ENCODE measurements at places on chromosomes 16 and 17.

DNA sequence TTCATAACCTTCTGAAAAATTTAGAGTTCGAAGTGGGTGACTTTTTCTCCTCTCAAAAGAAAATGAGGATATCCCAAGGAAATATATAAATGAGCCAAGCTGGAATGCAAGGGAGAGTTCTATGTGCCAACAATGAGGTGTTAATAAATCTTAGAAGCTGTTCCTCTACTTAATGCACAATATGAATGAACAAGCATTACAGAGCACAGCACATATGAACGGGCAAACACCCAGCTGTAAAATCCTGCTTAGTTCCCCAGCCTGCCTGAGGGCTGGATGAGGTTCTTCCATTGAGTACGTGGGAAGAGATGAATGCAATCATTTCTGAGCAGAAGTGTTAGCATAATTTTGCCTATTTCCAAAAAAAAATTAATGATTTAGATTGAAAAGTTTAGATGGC, 58.1 kb downstream of the WDR59 start:
- no peak for DNase-seq
- no peaks in the 10 kb centered on the region for H3K27me3 ChIP-seq
- no peaks in the 10 kb centered on the region for H3K4me1 ChIP-seq
- no peak overlapping the region for H3K4me3 ChIP-seq
- no peak overlapping the region for H3K27ac ChIP-seq

DNA sequence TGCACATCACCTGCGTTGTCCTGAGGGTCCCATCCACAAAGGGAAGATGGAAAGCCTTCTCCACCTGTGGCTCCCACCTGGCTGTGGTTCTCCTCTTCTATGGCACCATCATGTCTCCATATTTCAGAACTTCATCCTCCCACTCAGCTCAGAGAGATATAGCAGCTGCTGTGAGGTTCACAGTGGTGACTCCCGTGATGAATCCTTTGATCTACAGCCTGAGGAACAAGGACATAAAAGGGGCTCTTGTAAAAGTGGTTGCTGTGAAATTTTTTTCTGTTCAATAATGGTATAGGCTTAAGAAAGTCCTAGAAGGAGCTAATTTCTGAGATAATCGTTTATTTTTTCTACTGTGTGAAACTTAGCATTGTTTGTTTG, 18.7 kb downstream of the ZNF200 start:
- peak overlapping the region; percentile 97 for H3K27ac ChIP-seq
- H3K4me3 ChIP-seq: no peak overlapping the region
- no peak for DNase-seq
- peaks cover 46% of the 10 kb centered on the region for H3K36me3 ChIP-seq
- H3K27me3 ChIP-seq: no peaks in the 10 kb centered on the region

GRCh38 chr17:1555651-1556471, 6.7 kb downstream of the PITPNA start:
- DNase-seq: no peak
- H3K4me1 ChIP-seq: peaks cover 17% of the 10 kb centered on the region
- no peak overlapping the region for H3K27ac ChIP-seq
- H3K4me3 ChIP-seq: no peak overlapping the region
- no peaks in the 10 kb centered on the region for H3K27me3 ChIP-seq

- no peaks in the 10 kb centered on the region for H3K4me1 ChIP-seq
- H3K36me3 ChIP-seq: no peaks in the 10 kb centered on the region
- H3K27me3 ChIP-seq: no peaks in the 10 kb centered on the region
- DNase-seq: no peak
- H3K4me3 ChIP-seq: no peak overlapping the region
These were observed 241.4 kb upstream of the DYNLRB2 start for GRCh38 chr16:80299416-80299815.

DNA sequence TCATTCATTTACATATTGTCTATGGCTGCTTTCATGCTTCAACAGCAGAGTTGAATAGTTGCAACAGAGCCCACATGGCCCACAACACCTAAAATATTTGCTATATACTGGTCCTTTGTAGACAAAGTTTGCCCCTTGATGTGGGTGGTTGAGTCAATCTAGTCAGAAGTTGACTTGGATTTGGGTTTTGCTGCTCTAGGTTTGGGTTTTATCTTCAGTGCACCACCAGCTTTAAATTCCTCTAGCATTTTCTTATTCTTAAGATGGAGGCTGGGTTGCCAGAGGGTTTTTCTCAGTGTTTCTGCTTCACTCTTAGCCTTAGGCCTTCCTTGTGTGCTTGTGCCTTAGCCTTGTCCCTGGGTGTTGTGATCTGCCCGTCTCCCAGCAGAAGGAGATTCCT, 51.0 kb downstream of the CCDC182 start:
- no peak overlapping the region for H3K4me3 ChIP-seq
- H3K27me3 ChIP-seq: no peaks in the 10 kb centered on the region
- H3K4me1 ChIP-seq: peaks cover 18% of the 10 kb centered on the region
- peaks cover 14% of the 10 kb centered on the region for H3K36me3 ChIP-seq

GRCh38 chr16:23181506-23181905, 1.0 kb upstream of the SCNN1G start:
- H3K4me3 ChIP-seq: no peak overlapping the region
- H3K27me3 ChIP-seq: peaks cover 31% of the 10 kb centered on the region
- no peak for DNase-seq
- H3K36me3 ChIP-seq: no peaks in the 10 kb centered on the region
- peaks cover 9% of the 10 kb centered on the region for H3K4me1 ChIP-seq

GRCh38 chr17:63956296-63956920, 16.3 kb downstream of the SCN4A start:
- no peak overlapping the region for H3K27ac ChIP-seq
- no peak overlapping the region for H3K4me3 ChIP-seq
- DNase-seq: no peak
- H3K4me1 ChIP-seq: peaks cover 22% of the 10 kb centered on the region

DNA sequence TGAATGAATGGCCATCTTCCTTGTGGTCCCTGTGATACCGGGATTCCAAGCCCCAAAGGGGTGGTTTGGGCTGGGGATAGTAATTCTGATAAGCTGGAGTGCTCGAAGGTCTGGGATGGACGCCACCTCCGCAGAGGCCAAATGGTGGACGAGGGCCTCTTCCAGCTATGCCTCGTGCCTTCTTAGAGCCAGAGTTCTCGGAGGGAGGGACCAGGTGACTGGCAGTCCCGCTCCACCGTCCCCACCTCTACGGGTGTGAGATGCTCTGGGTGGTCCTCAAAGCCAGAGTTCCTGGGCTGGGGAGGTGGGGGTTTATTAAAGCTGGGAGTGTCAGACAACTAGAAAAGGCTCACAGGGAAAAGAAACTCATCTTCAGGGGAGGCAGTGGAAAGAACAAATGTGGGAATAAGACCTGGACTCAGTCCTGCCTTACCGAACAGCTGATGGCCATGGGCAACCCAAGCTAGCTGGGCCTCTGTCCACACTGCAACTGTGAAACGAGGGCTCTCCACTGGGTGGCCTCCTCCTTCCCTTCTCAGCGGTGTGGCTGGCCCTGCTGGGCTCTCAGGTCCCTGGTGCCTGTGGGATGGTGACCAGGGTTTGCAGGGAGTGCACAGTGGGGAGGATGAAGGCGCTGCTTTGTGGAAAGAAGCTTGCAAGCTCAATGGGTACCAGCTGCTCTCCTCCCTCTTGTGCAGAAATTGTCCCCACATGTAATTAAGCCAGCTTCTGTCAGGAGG, 75.2 kb downstream of the N4BP1 start:
- peaks cover 14% of the 10 kb centered on the region for H3K36me3 ChIP-seq
- DNase-seq: no peak
- peaks cover 37% of the 10 kb centered on the region for H3K4me1 ChIP-seq
- H3K27ac ChIP-seq: no peak overlapping the region
- H3K4me3 ChIP-seq: no peak overlapping the region

- no peaks in the 10 kb centered on the region for H3K27me3 ChIP-seq
- peaks cover 28% of the 10 kb centered on the region for H3K36me3 ChIP-seq
- H3K4me1 ChIP-seq: peaks cover 25% of the 10 kb centered on the region
- DNase-seq: no peak
- no peak overlapping the region for H3K4me3 ChIP-seq
- no peak overlapping the region for H3K27ac ChIP-seq
These were observed 3.6 kb downstream of the SH2B1 start for GRCh38 chr16:28867241-28867640.

GRCh38 chr17:61440697-61441096, 11.5 kb upstream of the TBX4 start:
- H3K36me3 ChIP-seq: peaks cover 2% of the 10 kb centered on the region
- no peak overlapping the region for H3K4me3 ChIP-seq
- peaks cover 3% of the 10 kb centered on the region for H3K4me1 ChIP-seq
- DNase-seq: no peak
- no peak overlapping the region for H3K27ac ChIP-seq
- H3K27me3 ChIP-seq: peaks cover 34% of the 10 kb centered on the region

- H3K4me3 ChIP-seq: no peak overlapping the region
- no peaks in the 10 kb centered on the region for H3K27me3 ChIP-seq
- no peak overlapping the region for H3K27ac ChIP-seq
- no peaks in the 10 kb centered on the region for H3K4me1 ChIP-seq
These were observed 27.6 kb downstream of the PRKAR1A start for GRCh38 chr17:68539548-68540467.

- no peak overlapping the region for H3K27ac ChIP-seq
- no peak overlapping the region for H3K4me3 ChIP-seq
- DNase-seq: no peak
- peaks cover 45% of the 10 kb centered on the region for H3K27me3 ChIP-seq
- H3K36me3 ChIP-seq: no peaks in the 10 kb centered on the region
- peaks cover 42% of the 10 kb centered on the region for H3K4me1 ChIP-seq
These were observed 13.3 kb downstream of the HOXB1 start for GRCh38 chr17:48517478-48517877.

GRCh38 chr17:22221344-22221743, 529.0 kb downstream of the KCNJ18 start:
- no peaks in the 10 kb centered on the region for H3K4me1 ChIP-seq
- no peaks in the 10 kb centered on the region for H3K27me3 ChIP-seq
- no peaks in the 10 kb centered on the region for H3K36me3 ChIP-seq
- DNase-seq: no peak

DNA sequence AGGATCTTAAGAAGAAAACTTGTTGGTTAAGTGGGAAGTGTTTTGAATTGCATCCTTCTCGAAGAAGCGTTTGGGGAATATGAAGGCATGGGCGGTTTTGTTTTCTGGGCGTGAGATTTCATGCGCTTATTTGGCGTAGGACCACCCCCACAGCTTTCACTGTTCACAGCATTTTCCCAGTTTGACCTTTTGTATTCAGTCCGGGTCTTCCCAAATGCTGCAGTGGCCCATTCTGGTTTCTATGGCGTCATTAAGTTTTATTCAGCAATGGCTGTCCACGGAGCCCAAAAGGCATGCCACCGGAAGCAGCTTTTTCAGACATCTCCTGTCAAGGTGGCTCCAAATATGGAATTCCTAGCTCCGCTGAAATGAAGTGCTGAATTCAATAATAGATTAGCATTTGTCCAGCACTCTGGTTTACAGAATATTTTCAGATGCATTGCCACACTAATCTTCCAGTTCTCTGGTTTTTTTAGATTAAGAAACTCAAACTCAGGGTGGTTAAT, 90.6 kb upstream of the FBXO47 start:
- H3K4me3 ChIP-seq: peak overlapping the region; percentile 78
- H3K36me3 ChIP-seq: peaks cover 4% of the 10 kb centered on the region
- H3K4me1 ChIP-seq: peaks cover 19% of the 10 kb centered on the region
- DNase-seq: no peak
- peak overlapping the region; percentile 85 for H3K27ac ChIP-seq
- peaks cover 10% of the 10 kb centered on the region for H3K27me3 ChIP-seq

- no peak overlapping the region for H3K27ac ChIP-seq
- H3K4me1 ChIP-seq: peaks cover 11% of the 10 kb centered on the region
- H3K27me3 ChIP-seq: no peaks in the 10 kb centered on the region
- H3K36me3 ChIP-seq: no peaks in the 10 kb centered on the region
- no peak for DNase-seq
- no peak overlapping the region for H3K4me3 ChIP-seq
These were observed 29.3 kb downstream of the TBC1D16 start for GRCh38 chr17:80006339-80006720.

- H3K27ac ChIP-seq: no peak overlapping the region
- H3K27me3 ChIP-seq: peaks cover 37% of the 10 kb centered on the region
- peaks cover 10% of the 10 kb centered on the region for H3K4me1 ChIP-seq
- H3K36me3 ChIP-seq: no peaks in the 10 kb centered on the region
- DNase-seq: no peak
These were observed 22.5 kb upstream of the CIBAR2 start for GRCh38 chr16:85134789-85135142.

GRCh38 chr17:38867968-38868816, 1.7 kb upstream of the LASP1 start:
- H3K27me3 ChIP-seq: no peaks in the 10 kb centered on the region
- peaks cover 29% of the 10 kb centered on the region for H3K36me3 ChIP-seq
- H3K4me3 ChIP-seq: peak overlapping the region; percentile 99
- peak; percentile 45 for DNase-seq
- H3K27ac ChIP-seq: peak overlapping the region; percentile 85

DNA sequence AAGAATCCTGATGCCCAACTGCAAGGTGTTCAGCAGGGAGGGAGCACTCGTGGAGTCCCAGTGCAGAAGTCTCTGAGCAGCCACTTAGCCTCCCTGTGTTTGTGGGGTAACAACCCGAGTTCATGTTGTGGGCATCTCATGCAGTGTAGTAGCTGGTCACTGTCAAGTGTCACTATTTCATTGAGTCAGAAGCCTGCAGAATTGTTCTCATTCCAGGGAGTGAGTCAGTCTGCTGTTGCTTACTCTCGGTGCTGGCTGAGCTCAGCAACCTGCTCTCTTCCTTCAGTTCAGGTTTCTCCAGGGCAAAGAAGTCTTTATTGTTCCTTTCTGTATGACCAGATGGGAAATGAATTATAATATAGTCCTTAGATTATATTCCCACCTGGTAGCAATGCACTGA, 24.1 kb downstream of the HMOX2 start:
- H3K27me3 ChIP-seq: no peaks in the 10 kb centered on the region
- H3K36me3 ChIP-seq: peaks cover 49% of the 10 kb centered on the region
- H3K4me1 ChIP-seq: peaks cover 72% of the 10 kb centered on the region
- no peak overlapping the region for H3K27ac ChIP-seq
- H3K4me3 ChIP-seq: no peak overlapping the region

- H3K27ac ChIP-seq: no peak overlapping the region
- H3K4me3 ChIP-seq: no peak overlapping the region
- no peaks in the 10 kb centered on the region for H3K36me3 ChIP-seq
- peaks cover 18% of the 10 kb centered on the region for H3K27me3 ChIP-seq
These were observed 221.0 kb downstream of the UTP18 start for GRCh38 chr17:51481370-51481769.
